ENCODE measurements at places on chromosomes 3 and 15. TPM values are rescaled to one million over a fixed set of nuclear protein-coding genes. Genes with fewer than 3 reads are reported as not detected.

The MESP2 gene
- 0.83 TPM for total RNA-seq

The CFAP100 gene
- total RNA-seq: 16.6 TPM

The FES gene
- 13.3 TPM for total RNA-seq

The STAC gene
- total RNA-seq: 27.9 TPM

The IL17RD gene
- 17.3 TPM for total RNA-seq

The P2RY1 gene
- total RNA-seq: 43.1 TPM

The GOLGA8N gene
- 10.5 TPM for total RNA-seq

The SLC28A2 gene
- total RNA-seq: not detected

The NCEH1 gene
- 16.3 TPM for total RNA-seq

The QTRT2 gene
- 21.2 TPM for total RNA-seq

The ACKR4 gene
- total RNA-seq: 1.8 TPM

The UCN2 gene
- 0.77 TPM for total RNA-seq

The IL12A gene
- total RNA-seq: 7.5 TPM

The ENTPD3 gene
- 3.5 TPM for total RNA-seq

The GLCE gene
- total RNA-seq: 59.7 TPM

The ARNT2 gene
- total RNA-seq: 130 TPM

The PRTG gene
- total RNA-seq: 10.7 TPM

The SATB1 gene
- 70.8 TPM for total RNA-seq

The FBXW12 gene
- total RNA-seq: 0.61 TPM

The ROBO2 gene
- total RNA-seq: 196 TPM

The CKMT1A gene
- 21.5 TPM for total RNA-seq

The SLC9C1 gene
- 0.50 TPM for total RNA-seq

The TIMP4 gene
- 6.2 TPM for total RNA-seq

The ARGFX gene
- total RNA-seq: not detected

The OR5K3 gene
- not detected for total RNA-seq

The MESP1 gene
- 1.5 TPM for total RNA-seq

The TNNC1 gene
- 3.3 TPM for total RNA-seq

The TMEM207 gene
- not detected for total RNA-seq

The IDH2 gene
- 65.5 TPM for total RNA-seq

The EIF2A gene
- 85.0 TPM for total RNA-seq

The GOLGA6L10 gene
- total RNA-seq: 4.0 TPM

The NAALADL2 gene
- total RNA-seq: 19.1 TPM

The RTF1 gene
- total RNA-seq: 34.5 TPM

The SLC12A6 gene
- 38.7 TPM for total RNA-seq

The IL5RA gene
- total RNA-seq: 5.7 TPM

The COL6A6 gene
- 6.2 TPM for total RNA-seq

The TRA2B gene
- total RNA-seq: 151 TPM

The TPRG1 gene
- 1.4 TPM for total RNA-seq

The SYNPR gene
- 83.5 TPM for total RNA-seq

The PROS1 gene
- total RNA-seq: 102 TPM

The GUCA1C gene
- total RNA-seq: 0.20 TPM

The AMIGO3 gene
- 0.30 TPM for total RNA-seq

The ST8SIA2 gene
- 8.5 TPM for total RNA-seq

The LHFPL4 gene
- total RNA-seq: 6.1 TPM
